ENCODE measurements at places on chromosomes 11 and 22.
A peak's percentile ranks its signal among the peaks of the same experiment; 100 is the strongest.

GRCh38 chr22:34798605-34799004 lies 267.4 kb upstream of the ISX start:
- DNase-seq, result no peak

GRCh38 chr11:134751766-134752165 lies 339.7 kb upstream of the B3GAT1 start:
- DNase-seq, result no peak

- DNase-seq, result no peak
These were observed 82.5 kb downstream of the SBF2 start for GRCh38 chr11:10211470-10211869.

DNA sequence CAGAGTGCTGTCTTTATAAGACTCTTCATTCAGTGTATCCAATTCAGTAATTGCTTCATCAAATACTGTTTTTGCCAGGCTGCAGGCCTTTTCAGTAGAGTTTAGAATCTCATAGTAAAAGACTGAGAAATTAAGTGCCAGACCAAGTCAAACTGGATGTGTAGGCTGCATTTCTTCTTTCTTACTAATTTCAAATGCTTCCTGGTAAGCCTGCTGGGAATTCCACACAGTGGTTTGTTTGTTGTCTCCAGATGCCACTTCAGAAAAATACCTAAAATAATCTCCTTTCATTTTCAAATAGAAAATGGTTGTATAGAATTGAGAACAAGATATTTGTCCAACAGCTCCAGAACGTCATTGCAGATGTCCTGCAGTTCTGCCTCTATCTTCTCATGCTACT lies 34.7 kb downstream of the LDHAL6A start:
- DNase-seq, result no peak

DNA sequence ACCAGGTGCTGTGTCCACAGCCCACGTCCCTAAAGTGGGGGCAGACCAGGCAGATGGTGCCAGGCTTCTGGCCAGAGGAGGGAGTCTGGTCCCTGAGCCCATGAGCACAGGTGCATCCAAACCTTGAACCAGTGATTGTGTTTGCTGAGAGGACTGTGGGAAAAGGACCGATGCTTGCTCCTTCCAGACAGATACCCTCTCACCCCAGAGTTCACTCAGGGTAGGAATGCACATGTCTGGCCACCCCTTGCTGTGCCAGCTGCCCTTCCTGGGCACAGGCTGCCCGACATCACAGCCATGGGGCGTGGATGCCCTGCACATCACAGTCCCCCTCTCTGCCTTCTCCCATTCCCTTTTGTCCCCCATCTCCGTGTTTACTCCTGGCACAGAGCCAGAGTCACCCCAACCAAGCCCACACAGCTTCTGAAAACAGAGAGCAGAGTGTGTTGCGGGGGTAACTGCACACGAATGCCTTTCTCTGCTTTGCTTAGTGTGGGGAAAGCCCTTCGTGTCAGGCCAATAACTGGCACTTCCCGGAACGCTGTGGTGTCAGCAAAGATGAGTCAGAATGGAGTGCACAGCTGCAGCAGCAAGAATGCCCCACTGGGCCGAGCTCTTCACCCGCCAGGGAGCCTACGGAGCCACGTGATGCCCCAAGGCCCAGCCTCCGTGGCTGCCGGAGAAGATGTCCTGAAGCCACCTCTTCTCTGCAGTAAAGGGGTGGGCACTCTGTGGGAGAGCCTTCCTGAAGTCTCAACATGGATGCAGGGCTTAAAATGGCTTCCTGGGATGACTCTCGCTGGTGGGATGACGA lies 7.6 kb downstream of the CARS1 start:
- DNase-seq, result peak; percentile 98

DNA sequence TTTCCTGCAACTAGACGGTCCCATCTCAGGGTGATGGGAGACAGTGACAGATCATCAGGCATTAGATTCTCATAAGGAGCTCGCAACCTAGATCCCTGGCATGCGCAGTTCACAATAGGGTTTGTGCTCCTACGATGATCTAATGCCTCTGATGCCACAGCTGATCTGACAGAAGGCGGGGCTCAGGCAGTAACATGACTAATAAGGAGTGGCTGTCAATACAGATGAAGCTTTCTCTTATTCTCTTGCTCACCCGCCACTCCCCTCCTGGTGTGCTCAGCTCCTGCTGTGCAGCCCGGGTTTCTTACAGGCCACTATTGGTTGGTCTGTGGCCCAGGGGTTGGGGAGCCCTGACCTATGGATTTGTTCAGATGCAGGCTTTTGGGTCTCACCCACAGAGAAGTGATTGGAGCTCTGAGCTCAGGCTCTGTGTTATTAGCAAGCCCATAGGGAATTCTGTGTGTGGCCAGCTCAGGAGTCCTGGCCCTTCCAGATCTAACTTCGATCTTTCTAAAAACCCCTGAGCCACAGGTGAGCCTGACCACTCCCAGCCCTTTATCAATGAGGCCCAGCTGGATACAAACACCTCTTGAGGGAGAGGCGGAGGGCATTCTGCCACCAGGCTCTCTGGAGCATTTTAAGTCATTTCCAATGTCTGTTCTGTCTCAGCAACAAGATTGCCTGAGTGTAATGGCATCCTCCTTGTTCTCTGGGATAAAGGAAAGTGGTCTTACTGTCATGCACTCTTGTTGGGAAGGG lies 351.8 kb downstream of the BUD13 start:
- no peak for DNase-seq

DNA sequence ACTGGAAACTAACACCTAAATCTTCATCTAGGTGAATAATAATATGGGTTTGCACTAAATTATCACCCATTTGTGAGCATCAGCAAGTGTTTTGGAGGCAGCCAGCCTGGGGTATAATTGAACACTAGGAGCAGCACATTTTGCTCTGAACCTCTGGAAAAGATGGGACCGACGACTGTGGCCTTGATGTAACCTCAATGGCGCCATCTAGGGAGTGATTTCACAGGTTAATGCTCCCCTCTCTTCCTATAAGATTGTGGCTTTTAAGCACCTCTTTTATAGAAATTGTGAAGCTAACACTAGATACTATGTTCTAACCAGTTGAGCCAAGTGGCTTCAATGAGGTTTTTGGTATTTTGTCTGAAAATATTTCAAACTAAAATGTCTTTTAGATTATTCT lies 203.7 kb downstream of the NELL1 start:
- DNase-seq, result no peak

DNA sequence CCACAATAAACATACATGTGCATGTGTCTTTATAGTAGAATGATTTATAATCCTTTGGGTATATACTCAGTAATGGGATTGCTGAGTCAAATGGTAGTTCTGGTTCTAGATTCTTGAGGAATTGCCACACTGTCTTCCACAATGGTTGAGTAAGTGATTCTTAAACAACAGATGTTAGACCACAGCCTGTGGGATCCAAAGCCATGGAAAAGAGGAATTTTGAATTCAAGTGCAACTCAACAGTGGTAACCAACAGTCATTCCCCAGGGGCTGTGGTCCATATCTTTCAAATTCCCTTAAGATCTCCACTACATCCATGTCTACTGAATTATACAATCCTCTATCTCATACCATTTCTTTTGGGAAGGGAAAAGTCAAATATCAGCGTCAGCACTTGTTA lies 321.5 kb downstream of the LARGE1 start:
- no peak for DNase-seq

DNA sequence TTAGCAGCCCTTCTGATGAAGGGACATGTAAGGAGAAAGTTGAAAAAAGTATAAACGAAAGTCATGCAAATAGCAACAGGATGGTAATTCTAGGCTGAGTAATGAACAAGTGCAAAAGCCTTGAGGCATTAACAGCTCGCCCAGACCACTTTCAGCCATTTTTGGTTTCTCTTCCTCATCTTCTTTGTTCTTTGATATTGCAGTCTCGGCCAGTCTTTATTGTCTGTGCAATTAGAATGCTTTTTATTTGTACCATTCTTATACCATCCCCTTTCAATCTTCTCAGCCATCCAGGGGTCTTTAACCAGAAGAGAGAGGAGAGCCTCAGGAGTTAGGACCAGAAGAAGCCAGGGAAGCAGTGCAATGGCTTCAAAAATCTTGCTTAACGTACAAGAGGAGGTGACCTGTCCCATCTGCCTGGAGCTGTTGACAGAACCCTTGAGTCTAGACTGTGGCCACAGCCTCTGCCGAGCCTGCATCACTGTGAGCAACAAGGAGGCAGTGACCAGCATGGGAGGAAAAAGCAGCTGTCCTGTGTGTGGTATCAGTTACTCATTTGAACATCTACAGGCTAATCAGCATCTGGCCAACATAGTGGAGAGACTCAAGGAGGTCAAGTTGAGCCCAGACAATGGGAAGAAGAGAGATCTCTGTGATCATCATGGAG lies 7.3 kb downstream of the TRIM34 start:
- DNase-seq, result no peak

DNA sequence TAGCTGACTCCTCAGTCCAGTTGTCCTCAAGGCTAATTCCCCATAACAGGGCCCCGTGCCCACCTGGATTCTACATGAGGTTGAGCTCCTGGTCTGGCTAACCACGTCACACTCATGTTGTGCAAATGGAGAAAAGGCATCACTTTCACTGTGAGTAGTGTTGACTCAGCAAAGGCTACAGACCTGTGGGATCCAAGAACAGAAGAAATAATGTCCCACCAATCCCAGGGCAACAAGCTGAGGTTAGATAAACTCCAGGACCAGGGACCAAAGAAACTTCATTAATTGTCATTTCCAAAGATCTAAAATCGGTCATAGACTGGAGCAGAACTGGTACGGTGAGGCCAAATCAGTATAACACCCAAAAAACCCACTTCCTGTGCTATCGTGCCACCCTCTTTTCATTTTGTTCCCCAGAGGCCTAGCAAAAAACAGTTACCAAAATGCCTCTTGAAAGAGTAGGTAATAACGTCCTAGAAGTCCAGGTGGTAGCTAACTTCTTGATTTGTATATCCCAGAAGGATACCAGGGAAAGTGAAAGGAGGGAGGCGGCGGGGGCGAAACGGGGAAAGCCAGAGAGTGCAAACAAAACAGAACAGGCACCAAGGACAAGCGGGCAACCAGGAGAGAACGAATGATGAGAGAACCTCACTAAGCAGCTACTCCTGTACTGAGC lies 1.4 kb downstream of the PCSK7 start:
- no peak for DNase-seq

GRCh38 chr11:80282643-80283042 lies 841.8 kb upstream of the TENM4 start:
- DNase-seq, result no peak

DNA sequence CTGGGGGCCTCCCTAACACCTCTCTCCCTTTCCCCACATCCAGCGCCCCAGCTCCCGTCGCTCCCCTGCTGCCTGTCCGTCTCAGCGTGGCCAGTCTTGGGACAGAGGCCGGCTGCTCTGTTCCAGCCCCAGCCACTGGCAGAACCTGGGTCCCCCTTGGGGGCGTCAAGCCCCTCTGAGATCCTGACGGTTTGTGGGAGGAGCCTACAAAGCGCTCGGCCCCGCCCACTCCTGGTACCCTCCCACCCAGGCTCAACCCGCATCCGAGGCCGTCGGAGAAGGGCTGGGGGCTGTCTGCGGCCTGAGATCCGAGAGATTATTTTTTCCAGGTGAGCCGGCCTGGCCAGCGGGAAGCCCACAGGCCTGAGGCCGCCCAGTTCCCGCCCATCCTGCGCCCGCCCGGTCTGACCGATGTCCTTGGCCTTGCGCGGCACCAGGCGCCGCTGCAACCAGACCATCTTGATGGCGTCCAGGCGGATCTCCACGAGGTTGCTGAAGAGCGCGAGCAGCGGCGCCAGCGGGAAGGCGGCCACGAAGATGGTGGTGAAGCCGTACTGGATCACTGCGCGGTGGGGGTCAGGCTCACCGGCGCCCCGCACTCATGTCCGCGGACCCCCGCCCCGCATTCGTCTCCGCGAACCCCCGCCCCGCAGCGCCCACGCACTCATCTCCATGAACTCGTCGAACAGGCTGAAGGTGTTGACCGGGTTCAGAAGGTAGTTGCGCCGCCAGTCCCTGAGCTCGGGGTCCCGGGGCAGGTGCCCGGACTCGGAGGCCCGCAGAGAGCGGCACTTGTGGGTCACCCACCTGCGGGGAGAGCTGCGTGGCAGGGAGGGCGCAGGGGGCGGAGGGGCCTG lies 5.5 kb upstream of the SIGIRR start:
- DNase-seq, result no peak

DNA sequence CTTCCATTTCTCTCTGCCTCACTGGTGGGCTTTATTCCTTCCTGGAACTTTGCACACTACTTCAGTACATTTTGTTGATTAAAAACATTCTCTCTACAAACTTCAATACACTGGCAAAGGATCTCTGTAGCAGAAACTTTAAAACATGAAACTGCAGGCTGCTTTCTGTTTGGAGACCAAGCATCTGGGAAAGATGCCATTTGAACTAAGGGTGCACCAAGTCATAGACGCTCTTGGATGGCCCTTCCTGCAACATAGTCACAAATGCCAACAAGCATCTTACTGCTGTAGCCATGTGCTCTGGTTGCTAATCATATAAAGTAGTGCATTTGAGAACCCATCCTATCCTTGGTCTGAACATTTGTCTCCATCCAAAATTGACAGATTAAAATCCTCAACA lies 56.4 kb downstream of the SNX19 start:
- no peak for DNase-seq

DNA sequence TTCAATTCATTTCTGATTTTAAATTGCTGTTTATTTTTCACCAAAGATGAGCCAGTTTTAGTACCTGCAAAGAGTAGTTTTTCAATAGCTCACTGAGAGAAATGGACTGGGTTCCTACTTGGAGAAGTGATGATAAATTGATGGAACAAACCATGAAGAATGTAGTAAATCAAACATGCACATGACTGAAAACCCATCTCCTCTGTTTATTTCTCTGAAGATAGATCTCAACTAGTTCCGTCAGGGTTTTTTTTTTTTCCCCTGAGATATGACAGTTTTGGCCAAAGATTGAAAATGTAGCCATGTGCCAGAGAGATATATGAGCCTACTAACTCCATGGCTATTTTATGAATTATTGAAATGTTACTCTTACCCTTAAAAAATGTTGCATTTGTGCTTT lies 239.6 kb downstream of the DDX10 start:
- no peak for DNase-seq

DNA sequence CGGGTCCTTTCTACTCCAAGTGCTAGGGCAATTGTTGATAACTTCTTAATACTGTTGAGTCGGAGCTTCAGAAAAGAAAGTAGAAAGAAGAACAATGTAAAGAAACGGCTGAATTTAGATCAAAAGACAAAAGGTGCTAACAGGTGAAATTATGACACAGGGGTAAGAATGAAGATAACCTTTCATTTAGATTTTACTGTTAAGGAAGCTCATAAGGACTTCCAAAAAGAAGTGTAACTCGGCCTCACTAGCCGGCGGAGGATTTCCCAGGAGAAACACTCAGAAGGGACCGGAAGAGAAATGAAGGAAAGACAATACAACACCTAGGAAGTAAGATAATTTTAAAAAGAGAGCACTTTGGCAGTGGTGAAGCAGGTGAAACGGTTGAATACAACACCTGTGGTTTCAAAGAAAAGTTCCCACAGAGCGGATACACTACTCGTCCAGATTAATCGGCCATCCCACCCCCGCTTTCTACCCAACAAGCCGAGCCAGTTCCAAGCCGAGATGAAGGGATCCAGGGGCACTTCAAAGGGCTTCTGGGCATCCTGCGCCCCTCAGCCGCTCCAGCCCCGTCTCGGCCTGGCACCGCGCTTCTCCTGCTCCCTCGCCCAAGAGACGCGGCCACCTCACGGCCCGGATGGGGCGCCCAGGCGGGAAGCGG lies 737 bp downstream of the PPP2R1B start:
- peak; percentile 26 for DNase-seq

- DNase-seq, result no peak
These were observed 97.2 kb downstream of the MICAL2 start for GRCh38 chr11:12207384-12208150.
